ENCODE measurements at places on chromosomes 12 and 14.

- no peak for DNase-seq
Measured at GRCh38 chr14:58193542-58193941, 6.4 kb upstream of the ACTR10 start.

- DNase-seq: no peak
Measured at GRCh38 chr12:14843425-14843887, at the start of gene ART4. Gene ART4 (minus strand): TSS chr12:14843526. CDS start chr12:14843113, 413 bp downstream.

DNA sequence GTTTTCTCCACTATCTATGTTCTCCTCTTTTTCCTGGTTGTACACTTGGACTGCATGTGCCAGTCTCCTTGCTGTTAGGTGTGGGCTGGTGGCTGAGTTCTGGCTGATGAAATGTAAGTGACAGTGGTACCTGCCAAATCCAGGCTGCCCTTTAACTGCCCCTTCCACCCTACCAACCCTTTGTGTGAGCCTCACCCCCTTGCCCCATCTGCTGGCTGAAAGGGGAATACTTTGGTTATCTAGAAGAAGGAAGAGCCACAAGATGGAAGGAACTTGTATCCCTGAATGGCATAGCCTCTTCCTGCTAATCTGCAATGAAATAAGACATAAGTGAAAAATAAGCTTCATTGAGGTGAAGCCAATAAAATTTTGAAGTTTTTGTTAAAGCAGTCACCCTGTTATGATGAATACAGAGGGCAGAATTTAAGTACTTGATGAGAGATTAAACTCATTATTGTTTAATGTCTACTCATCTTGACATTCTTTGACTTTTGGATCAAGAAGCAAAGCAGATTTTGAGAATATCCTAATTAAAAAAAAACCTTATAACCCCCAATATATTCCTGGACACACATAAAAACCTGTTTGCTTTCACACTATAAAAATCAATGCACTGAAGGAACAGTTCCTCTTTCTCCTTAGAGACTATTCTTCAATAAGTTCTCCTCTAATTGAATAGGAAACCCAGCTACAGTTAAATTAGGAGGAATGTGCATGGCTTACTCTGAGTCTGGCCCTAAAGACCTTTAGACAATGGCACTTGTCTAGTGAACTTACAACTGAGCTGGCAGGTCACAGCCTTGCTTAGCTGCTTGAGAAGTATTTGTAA is 262.6 kb upstream of the BTG1 start:
- no peak for DNase-seq

DNA sequence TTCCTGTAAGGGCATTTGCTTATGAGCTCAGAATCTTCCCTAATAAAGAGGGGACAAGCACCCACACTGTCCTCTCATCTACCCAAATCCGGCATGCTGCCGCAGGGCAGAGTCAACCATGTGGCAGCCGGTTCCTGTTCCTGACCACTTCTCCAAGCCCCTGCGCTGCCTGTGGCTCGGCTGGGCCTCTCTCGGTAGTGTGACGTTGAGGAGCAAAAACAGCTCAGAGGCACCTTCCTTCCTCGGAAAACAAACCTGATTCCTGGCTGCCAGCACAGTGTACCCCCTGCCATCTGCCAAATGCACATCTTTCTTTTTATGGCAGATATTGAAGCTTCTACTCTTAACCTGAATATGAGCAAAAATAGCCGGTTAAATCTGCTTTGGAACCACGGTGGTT is 50.5 kb downstream of the CFAP251 start:
- DNase-seq: no peak

GRCh38 chr14:91367173-91368171 is 50.1 kb downstream of the CCDC88C start:
- peak; percentile 36 for DNase-seq

- no peak for DNase-seq
Measured at GRCh38 chr12:54352022-54352531, 12.2 kb downstream of the GPR84 start.

- no peak for DNase-seq
Measured at GRCh38 chr14:65599375-65599774, 186.8 kb downstream of the FUT8 start.

GRCh38 chr14:71460091-71460490 is 472.1 kb upstream of the RGS6 start:
- no peak for DNase-seq

- DNase-seq: no peak
Measured at GRCh38 chr12:116382686-116383530, 105.4 kb upstream of the MED13L start.

- no peak for DNase-seq
Measured at GRCh38 chr14:77126461-77126990, 15.1 kb downstream of the ZDHHC22 start.

DNA sequence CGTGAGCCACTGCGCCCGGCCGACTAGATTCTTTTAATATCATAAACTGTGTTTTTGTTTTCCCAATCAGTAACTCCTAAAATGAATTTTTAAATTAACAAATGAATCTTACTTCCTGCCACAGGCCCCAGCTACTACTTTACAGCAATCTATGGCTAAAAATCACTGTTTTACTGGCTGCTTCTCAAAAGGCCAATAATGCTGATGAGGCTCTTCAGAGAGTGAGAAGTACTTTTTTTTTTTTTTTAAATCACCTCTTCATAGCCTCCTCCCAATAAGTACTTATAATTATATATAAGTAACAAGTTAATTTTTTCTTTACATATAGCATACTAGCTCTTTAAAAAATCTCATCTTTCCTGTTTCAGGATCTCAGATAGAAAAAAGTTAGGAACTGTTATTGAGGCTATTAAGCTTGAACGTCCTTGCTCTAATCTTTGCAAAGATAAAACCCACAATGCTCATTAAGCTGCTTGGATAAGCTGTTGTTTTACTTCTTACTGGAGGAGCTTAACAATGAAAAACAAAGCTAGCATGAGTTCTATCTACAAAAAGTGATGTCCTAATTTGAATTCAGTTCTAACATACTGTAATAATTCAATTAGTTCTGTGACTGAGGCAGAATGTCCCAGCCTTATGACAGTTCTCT is 12.8 kb upstream of the WDR20 start:
- DNase-seq: no peak

DNA sequence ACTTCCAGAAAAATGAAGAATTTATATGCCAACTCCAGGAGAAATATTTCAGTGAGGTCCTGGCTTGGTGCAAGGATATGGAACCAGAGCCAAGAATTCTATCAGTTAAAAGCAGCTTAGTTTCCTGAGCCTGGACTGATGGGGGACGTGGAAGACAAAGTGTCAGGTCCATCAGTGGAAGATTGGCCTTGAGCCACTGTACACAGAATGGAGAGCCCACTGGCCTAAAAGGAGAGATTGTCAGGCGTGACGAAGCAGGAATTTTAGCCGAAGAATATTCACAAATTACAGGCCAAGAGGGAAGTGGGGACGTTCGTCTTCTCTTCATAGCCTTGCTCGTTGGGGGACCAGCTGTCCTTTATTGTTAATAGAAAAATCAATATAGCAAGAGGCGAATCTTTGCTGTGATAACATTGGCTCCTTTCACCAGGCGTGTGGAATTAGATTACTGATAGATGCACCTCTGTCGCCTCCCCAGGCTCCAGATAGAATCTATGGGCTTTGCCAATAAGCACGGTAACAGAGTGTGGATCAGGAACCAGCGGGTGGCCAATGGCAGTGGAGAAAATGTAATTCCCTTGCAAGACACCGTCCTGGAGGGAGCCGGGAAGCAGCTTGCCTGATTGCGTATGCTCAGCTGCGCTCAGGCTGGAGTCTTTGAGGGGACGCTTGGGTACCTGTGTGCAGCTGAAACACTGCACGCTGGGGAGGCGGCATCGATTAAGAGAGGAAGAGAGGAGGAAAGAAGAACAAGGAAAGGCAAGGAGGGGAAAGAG is 56.4 kb downstream of the TMEM132C start:
- no peak for DNase-seq

DNA sequence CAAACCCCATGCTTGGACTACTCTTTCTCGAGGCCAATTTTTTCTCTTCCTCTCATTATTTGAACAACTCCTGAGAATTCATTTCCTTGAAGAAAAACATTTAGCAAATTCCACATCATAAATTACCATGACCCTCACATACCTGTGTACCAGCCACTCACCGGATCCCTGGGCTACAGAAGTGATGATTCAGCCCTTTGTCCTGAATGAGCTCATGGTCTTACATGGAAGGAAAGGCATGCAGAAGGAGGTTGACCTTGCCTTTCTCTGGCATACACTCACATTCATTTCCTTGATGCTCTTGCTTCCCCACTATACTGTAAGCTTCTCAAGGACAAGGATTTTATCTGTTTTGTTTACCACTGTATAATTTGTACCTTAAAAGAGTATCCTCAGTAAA is 191.5 kb downstream of the SLC5A8 start:
- DNase-seq: no peak

DNA sequence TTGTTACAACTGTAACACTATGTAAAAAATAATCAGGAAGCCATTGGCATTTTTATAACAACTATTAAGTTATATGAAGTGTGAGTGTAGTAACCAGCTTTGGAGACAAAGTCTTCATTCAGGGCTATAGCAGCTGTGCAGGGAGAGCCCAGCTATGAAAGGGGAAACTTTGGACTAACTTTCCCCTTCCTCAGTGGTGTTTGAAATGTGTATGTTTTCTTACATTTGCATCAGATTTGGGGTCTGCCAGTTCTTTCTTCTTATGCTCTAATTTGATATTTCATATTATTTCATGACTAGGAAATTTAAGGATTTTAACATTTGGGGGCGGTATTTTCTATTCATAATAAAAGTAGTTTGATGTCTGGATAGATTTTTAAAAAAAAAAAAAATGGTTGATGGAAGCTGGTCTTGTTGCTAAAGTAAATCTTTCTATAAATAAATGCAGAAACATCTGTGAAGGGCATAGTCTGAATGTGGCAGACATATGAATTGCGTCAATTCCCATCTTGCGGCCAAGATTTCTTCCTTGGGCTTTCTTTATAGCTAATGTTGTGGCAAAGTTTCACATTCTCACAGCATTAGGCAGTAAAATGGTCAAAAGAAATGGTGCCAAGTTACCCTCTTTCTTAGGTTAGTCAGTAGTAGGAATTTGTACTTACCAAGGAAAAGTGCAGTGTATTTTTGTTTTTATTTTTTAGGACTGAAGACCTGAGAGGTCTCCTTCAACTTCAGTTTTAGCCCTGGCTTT is 35.6 kb downstream of the RASSF8 start:
- no peak for DNase-seq

DNA sequence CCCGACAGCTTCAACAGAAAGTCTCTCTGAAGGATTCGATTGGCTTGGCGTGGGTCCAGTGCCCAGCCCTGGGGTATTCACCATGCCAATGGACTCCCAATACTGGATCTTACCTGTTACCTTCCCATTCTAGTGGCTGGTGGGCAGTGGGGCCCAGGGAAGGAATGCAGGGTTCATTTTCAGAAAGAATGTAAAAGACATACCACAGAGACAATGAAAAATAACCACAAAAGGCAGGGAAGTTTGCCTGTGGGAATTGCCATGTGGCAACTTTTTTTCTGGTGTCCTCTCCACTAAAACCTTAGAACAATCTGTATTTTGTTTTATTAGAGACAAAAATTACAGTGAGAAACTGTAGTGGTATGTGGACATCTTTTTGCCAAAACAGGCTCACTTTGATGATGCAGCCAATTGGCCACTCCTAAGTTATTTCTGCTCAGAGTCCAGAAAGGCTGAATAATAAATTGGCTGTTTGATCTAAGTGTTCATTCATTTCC is 55.2 kb downstream of the PTGER2 start:
- DNase-seq: no peak

- no peak for DNase-seq
Measured at GRCh38 chr14:84403585-84403984, 1126.4 kb upstream of the FLRT2 start.
